Stimulated activated CD4-positive, alpha-beta T cell treated with anti-CD3 and anti-CD28 coated beads, Interleukin-1b, Interleukin-23, amount 100 ng/mL, for 1 hour (primary cell): ENCODE measurements at places on chromosomes 1 and 21.

DNA sequence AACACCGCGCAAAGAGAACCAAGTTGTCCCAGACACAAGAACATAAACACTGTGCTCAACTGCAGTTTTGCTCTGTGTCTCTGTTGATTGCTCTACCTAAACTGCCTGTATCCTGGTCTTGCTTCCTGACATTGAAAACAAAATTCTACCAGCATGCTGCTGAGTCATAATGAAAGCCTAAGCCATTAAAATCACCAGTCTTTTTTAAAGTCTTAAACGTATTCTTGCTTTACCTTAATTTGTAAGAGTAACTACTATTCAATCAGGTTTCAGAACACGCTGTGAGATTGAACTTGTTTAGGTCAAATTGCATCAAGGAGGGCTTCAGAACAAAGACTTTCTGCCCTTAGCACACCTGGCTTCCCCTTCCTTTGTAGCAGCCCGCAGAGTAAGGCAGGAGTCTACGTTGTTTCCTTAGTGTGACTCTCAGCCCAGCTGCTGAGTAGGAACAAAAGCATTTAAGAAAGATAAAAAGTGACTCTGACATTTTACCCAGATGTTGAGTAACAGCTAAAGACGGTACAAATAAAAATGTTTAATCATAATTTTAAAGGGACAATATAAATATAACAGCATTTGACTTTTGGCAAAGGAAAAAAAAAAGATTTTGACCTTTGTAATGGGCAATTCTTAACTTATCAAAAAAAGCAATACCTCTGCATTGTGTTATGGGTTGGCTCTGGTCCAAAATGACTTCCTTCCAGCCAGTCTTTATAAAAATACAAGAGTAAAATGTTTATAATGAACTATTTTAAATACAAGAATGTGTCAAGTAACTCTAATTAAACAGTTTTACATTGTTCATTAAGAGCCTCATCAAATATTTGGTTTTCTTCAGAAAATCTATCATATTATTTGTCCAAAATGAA, 186.9 kb upstream of the ADGRL4 start:
- no peak for DNase-seq

GRCh38 chr1:232937741-232938375, 12.6 kb upstream of the NTPCR start:
- DNase-seq: no peak

- DNase-seq: no peak
Measured at GRCh38 chr1:7975212-7975865, 13.8 kb downstream of the PARK7 start.

GRCh38 chr1:61423643-61424042, 301.3 kb downstream of the TM2D1 start:
- DNase-seq: no peak

DNA sequence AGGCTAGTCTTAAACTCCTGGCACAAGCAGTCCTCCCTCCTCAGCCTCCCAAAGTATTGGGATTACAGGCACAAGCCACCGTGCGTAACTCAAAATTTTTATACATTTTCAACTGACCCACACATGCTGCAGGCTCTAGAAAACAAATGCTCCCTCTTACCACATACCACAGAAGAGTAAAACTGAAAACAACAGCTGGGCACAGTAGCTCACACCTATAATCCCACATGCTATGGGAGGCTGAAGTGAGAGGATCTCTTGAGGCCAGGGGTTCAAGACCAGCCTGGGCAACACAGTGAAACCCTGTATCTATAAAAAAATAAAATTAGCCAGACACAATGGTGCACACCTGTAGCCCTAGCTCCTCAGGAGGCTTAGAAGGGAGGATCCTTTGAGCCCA, 56.7 kb downstream of the AKT3 start:
- DNase-seq: no peak

GRCh38 chr1:110356379-110356778, 17.2 kb downstream of the RBM15 start:
- DNase-seq: no peak

GRCh38 chr21:39319251-39319756, 5.9 kb upstream of the BRWD1 start:
- no peak for DNase-seq

- no peak for DNase-seq
Measured at GRCh38 chr1:25361901-25362300, 23.8 kb downstream of the TMEM50A start.

GRCh38 chr1:177392336-177392735, 221.6 kb downstream of the BRINP2 start:
- DNase-seq: no peak

- no peak for DNase-seq
Measured at GRCh38 chr1:30822006-30822405, 64.4 kb upstream of the LAPTM5 start.

- DNase-seq: no peak
Measured at GRCh38 chr21:28540514-28540913, 452.2 kb downstream of the LTN1 start.

DNA sequence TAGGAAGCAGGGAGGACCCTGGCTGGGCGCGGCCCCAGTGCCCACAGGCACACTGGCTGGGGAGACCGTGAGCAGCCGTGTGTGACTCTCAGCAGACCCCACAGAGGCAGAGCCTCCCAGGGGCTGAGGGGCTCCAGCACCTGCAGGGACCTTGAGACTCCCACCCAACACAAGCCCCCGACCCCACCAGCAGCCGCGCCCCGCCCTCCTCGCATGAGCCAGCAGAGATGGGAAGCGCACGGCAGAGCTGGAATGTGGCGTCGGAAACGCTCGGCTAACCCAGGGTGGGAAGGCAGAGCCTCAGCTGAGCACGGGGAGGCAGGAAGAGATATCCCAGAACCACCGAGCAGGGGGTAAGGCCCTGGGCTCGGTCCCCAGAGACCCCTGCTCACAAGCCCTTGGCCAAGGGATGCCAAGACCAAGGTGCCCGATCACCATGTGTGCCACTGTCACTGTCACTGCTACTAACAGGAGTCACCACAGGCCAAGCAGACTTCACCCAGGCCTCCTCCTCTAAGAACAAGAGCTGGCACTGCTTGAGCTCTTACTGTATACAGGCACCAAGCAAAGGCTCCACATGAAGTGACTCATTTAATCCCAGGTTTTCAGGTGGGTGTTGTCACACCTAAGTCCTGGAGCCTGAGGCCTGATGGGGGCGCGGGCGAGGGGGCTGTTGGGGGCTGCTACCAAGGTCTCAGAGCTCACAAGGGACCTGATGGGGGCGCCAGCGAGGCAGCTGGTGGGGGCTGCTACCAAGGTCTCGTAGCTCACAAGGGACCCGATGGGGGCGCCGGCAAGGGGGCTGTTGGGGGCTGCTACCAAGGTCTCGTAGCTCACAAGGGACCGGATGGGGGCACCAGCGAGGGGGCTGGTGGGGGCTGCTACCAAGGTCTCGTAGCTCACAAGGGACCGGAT, 20.1 kb downstream of the MEGF6 start:
- no peak for DNase-seq

DNA sequence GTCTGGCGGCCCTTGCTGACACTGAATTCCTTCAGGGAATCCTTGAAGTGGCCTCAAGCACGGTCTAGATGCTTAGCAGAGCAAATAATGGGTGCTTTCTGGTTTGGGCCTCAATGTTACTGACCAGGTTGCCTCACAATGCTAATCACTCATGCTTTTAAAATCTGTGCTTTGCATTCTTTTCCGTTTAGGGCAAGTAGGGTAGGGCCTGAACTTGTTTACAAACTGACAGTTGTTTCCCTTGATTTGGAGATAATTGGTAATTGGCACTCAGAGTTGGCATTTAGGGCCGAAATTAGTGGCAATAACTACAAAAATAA, 1.4 kb downstream of the VPS13D start:
- no peak for DNase-seq

GRCh38 chr1:44409757-44410156, 4.7 kb downstream of the RNF220 start:
- no peak for DNase-seq

DNA sequence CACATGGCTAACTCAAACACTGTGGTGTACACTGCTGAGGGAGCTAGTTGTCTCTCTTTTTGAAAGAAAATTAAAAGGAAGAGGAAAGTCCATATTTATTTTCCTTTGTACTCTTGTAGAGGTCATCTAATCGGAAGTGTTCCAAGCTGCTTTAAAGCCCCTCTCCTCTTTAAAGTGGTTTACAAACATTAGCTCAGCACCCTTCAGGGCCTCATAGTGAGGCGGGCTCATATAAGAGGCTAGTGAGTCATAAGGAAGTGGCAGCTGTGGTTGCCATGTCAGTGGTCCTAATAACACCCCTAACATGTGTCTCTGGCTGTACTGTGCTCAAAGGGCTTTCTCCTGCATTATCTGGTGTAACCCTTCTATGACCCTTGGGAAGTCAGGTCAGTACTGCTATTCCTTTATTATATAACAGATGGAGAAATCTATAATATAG, 104.4 kb upstream of the SERBP1 start:
- no peak for DNase-seq

DNA sequence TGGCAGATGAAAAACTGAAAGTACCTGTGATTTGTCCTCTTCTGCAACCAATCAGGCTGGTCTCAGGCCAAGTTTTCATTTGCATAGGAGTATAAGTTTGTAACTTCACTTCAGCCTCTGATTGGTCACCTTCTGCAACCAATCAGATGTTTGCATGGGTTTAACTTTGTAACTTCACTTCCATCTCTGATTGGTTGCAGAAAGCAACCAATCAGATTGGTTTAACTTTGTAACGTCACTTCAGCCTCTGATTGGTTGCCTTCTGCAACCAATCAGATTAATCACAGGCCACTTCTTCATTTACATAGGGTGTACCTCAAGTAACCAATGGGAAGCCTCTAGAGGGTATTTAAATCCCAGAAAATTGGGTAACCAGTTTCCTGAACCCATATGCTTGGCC, 18.9 kb upstream of the TUT4 start:
- DNase-seq: no peak

DNA sequence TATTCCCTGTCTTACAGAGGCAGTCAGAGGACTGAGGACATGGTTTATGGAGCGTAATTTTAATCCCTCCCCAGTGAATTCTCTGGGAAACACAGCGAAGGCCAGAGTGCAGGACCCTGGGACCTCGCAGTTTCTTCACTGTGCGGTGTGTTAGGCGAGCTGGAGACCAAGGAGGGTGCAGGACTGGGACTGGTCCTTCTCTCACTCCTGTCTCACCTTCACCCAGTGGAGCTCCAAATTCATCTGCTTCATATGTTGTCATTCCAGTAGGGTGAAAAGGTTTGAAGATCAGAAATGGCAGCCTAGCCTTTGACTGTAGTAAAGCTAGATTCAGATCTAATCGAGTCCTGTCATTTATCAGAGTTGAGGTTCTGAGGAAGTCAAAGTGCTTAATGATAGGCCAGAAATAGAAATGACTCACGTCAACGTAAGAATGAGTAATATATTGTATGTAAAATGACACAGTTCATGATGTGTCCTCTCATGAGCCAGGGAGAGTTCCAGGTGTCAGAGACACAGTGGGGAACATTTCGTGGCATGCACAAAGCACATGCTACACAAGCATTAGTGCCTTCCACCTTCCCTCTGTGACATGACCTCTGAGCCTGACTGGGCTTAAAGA, 647.5 kb downstream of the SMYD3 start:
- no peak for DNase-seq
